ENCODE measurements at places on chromosomes 12 and 14. TPM values are rescaled to one million over a fixed set of nuclear protein-coding genes. Genes with fewer than 3 reads are reported as not detected.

DNA sequence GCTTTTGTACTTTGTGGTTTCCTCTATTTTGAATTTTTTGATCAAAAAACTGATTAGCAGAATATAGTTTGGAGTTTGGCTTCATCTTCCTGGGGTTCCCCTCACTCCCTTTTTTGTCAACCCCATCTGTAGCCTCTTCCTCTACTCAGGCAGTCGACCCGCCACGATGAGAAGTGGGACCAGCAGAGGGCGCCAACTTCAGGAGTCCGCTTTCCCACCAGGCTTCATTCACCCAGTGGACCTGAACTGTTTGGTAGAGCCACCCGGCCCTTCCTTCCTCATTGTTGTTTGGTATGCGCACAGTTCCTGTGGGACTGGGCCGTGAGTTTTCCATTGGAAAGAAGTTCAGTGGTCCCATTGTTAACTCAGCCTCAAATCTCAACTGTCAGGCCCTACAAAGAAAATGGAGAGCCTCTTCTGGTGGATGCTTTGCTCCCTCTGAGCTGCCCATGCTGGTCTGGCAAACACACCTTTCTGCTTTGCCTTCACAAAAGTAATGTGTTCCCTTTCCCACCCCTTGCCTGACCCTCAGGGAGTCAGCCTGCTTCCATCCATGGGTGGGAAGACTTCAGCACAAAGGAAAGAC lies 21.7 kb downstream of the TMBIM6 start:
- peaks cover 65% of the 10 kb centered on the region for H3K36me3 ChIP-seq
- peak overlapping the region; percentile 3 for H3K4me3 ChIP-seq
- peak overlapping the region; percentile 92 for H3K27ac ChIP-seq
- peak; percentile 84 for DNase-seq
- peaks cover 51% of the 10 kb centered on the region for H3K4me1 ChIP-seq
- peaks cover 2% of the 10 kb centered on the region for H3K27me3 ChIP-seq

DNA sequence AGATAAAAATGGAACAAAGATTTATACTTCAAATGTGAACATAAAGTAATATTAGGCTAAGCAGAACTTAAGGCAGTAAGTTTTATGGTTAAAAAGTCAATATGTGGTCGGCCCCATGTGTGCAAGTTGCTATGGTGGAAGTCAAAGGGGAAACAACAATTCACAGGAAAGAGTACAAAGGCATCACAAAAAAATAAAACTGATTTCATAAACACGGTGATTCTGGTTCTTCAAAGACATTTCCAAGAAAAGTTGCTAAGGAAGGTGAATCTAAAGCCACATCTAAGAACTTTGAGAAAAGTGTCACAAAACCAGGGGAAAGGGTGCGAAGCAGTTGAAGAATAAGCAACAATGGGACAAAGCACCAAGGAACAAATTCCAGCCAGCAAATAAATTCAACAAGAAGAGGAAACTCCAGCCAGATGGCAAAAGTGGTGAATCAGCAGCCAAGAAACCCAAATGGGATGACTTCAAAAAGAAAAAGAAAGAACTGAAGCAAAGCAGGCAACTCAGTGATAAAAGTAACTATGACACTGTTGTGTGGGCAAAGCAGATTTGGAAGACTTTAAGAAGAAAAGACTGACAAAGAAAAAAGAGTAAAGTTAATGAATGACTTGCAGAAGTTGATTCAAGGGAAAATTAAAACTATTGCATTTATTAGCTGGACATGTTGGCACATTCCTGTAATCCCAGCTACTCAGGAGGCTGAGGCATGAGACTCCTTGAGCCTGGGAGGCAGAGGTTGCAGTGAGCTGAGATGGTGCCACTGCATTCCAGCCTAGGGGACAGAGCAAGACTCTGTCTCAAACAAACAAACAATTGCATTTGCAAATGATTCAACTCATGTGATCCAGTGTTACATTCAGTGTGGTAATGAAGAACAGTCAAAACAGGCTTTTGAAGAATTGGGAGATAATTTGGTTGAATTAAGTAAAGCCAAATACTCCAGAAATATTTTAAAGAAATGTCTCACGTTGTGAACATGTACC lies 19.5 kb downstream of the PTGDR start:
- H3K27me3 ChIP-seq = peaks cover 2% of the 10 kb centered on the region
- DNase-seq = no peak
- peaks cover 9% of the 10 kb centered on the region for H3K36me3 ChIP-seq

- no peaks in the 10 kb centered on the region for H3K36me3 ChIP-seq
- peaks cover 2% of the 10 kb centered on the region for H3K27me3 ChIP-seq
- no peak overlapping the region for H3K27ac ChIP-seq
These were observed 44.3 kb downstream of the CDC42BPB start for GRCh38 chr14:103013028-103013427.

DNA sequence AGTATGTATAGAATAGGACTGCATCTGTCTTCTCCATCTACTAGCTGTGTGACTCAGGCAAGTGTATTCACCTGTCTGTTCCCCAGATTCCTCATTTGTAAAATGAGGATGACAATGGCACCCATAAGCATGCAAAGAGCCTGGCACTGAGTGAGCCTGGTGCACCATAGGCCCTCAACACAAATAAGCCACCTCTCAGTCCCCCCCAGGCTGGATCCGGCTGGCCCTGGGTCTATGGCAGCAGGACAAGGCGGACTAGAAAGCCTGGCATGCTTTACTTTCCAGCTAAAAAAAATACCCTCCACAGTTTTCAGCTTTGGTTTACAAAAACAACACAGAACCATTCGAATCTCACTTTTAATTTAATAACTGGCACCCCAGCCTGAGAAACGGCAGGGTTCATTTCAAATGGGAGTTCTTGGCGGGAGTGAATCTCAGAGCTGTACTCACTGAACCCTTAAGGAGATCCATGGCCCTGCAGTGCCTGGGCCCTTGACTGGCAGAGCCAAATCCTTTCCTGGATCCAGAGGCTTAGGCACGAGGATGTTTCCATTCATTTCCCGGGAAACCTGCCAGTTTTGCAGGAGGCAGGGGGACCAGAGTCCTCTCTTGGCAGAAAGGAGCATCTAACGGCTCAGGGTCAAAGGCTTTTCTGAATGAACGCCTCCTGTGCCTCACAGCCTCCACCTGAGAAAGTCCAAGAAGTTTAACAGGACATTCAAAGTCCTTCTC lies 17.7 kb downstream of the SYNE3 start:
- no peaks in the 10 kb centered on the region for H3K27me3 ChIP-seq
- peaks cover 42% of the 10 kb centered on the region for H3K36me3 ChIP-seq
- no peak overlapping the region for H3K4me3 ChIP-seq
- peaks cover 84% of the 10 kb centered on the region for H3K4me1 ChIP-seq
- H3K27ac ChIP-seq = no peak overlapping the region

The ACSS3 gene
- total RNA-seq = not detected

- no peak overlapping the region for H3K4me3 ChIP-seq
- no peak overlapping the region for H3K27ac ChIP-seq
- H3K36me3 ChIP-seq = no peaks in the 10 kb centered on the region
- no peaks in the 10 kb centered on the region for H3K4me1 ChIP-seq
- no peaks in the 10 kb centered on the region for H3K27me3 ChIP-seq
- DNase-seq = no peak
These were observed 234.5 kb upstream of the KITLG start for GRCh38 chr12:88814779-88815178.

GRCh38 chr14:103136388-103137271 lies 13.4 kb downstream of the TNFAIP2 start:
- H3K27ac ChIP-seq = no peak overlapping the region
- H3K27me3 ChIP-seq = peaks cover 11% of the 10 kb centered on the region
- no peak for DNase-seq
- no peak overlapping the region for H3K4me3 ChIP-seq
- H3K4me1 ChIP-seq = peaks cover 3% of the 10 kb centered on the region

The FAM90A1 gene
- 0.20 TPM for total RNA-seq

- peaks cover 45% of the 10 kb centered on the region for H3K4me1 ChIP-seq
- H3K36me3 ChIP-seq = peaks cover 5% of the 10 kb centered on the region
- H3K27ac ChIP-seq = peak overlapping the region; percentile 89
- peak overlapping the region; percentile 84 for H3K4me3 ChIP-seq
- DNase-seq = peak; percentile 68
These were observed 4.4 kb downstream of the REM2 start for GRCh38 chr14:22887260-22887989.

The RTL1 gene
- total RNA-seq = not detected

- no peaks in the 10 kb centered on the region for H3K27me3 ChIP-seq
- peaks cover 18% of the 10 kb centered on the region for H3K4me1 ChIP-seq
- no peak overlapping the region for H3K4me3 ChIP-seq
These were observed 479.7 kb upstream of the RGS6 start for GRCh38 chr14:71452539-71452938.

The NOC4L gene
- 23.6 TPM for total RNA-seq

Data from activated CD4-positive, alpha-beta memory T cell treated with anti-CD3 and anti-CD28 coated beads, Interleukin-2, amount 10 ng/mL, durations not matched to agents 7 days and 5 days (primary cell).